Muscle of back (tissue), 13 donors: ENCODE measurements at places on chromosomes 13 and 19.

DNA sequence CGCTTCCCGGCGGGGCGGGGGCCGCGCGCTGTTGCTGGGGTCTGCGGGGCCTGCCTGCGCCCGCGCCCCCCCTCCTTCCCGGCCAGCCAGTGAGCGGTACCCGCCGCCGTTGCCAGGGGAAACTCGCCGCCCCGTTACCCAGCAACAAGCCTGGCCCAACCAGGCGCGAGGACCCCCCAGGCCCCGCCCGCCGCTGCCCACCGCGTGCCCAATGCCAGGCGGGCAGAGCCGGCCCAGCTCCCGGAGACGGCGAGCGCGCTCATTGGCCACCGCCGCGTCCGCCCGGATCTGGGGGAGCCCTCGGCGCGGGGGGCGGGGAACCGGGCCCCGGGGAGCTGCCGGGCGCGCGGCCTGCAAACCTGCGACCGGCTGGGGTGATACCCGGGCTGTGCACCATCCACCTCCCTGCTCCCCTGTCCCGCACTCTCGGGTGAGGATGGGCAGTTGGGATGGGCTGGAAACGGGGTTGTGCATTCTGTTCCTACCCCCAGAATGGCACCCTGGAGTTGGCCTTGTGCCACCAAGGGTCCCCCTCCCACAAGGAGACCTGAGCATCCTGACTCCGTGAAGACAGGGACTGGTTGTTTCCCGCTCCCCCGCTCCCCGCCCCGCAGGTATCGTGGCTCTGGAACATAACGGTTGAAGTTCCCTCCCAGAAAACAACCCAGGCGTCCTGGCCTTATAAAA, 8.8 kb upstream of the BBC3 start:
- peak; percentile 67 for DNase-seq

DNA sequence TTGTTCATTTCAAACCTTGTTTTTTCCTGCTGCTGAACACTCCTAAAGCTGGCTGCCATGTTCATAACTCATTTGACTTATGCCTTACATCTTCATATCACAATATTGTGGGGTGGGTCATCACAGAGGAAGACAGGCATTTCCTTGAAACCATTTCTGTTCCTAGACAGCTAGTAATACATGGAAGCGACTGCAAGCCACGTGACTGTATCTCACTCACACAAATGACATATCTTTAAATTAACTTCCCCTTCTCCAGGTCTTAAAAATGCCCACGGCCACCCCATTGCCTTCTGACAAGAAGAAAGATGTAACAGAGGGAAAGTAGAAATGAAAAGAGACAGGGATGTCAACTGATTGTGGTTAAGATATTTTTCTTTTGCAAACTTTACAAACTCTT, 236.8 kb downstream of the LMO7 start:
- no peak for DNase-seq

DNA sequence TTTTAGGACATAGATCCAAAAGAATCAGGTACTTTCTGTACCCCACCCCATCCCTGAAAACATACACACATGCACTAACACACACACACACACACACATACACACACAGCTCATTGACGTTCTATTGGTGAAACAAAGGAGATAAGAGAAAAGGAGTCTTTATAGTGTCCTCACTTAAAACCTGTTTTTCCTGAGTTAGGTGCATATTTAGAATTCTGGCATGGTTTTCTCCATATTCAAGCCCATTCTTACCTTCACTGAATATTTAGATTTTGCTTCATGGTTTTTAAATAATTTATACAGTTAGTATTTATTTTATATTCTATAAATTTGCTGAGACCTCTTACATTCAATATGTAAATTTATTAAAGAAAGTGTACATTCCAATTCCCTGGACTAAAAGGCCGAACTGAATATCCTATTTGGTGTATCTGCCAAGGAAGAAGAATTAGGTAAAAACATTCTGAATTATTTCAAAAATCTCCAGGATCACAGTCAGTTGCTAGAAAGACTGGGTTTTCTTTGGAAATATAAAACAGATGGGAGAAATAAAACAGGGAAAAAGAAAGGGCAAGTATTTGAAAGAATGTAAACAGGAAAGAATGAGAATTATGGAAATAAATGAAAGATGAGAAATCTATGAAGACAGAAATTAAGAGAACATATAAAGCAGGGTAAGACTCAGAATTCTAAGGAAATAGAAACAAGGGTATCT, 556.2 kb downstream of the KCTD12 start:
- DNase-seq: no peak

DNA sequence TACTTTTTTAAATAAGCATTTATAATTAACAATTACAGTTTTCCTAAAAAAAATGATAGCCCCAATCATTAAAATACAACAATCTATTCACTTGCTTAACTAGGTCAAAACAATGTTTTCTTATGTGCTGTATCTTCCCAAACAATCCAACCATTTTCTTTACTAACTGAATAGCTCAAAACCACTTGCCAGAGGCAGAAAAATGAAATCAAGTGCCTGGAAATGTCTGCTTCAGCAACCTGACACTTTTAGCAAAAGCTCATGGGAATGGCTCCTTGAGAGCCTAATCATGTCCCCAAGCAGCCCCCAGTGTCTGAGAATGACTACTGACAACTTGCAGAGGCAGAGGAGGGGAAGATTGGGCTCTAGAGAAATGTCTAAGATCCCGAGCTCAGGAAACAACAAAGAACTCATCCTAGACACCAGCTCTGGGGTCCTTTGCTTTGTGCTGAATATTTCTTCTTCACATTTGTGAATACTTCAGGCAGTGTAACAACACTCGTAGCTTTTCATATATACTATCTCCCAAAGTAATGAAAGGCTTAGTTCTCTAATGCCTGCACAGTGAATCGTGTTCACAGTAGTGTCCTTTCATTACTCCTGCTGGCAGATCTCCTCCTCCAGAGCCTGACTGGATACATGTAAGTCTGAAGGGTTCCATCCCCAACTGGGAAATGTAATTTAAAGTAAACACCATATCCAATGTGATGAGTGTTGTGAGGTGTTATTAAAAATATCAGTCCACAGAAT, 280.0 kb downstream of the LHFPL6 start:
- no peak for DNase-seq

DNA sequence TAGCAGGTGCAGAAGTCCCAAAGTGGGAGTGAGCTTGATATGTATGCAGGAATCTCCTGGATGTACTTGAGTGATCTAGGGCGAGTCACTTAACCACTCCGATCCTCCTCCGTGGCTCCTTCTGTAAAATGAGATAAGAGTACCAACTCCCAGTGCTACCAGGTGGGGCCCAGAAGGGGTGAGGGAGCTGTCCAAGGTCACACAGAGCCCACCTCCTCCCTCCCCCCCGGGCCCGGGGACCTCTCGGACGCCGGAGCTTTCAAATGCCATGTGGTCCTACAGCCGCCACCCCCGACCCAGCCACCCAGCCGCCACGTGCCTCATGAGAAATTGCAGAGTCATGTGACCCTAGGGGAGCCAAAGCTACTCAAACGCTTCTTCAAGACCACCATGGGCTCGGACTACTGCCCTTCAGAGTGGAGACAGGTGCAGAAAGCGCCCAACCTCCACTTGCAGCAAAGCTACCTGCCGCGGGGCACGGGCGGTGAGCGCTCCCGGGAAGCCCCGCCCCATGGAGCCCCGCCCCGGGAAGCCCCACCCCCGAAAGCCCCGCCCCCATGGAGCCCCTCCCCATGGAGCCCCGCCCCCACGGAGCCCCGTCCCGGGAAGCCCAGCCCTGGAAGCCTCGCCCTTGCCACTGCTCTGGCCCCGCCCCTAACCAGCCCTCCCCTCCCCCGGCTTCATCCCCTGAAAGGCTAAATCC, 10.1 kb upstream of the ZNF358 start:
- DNase-seq: no peak

GRCh38 chr13:21330126-21330861, 128.8 kb downstream of the ZDHHC20 start:
- no peak for DNase-seq
